ENCODE measurements at places on chromosomes 12 and 14.

GRCh38 chr12:107667464-107667863 is 18.1 kb upstream of the PWP1 start:
- DNase-seq: no peak

DNA sequence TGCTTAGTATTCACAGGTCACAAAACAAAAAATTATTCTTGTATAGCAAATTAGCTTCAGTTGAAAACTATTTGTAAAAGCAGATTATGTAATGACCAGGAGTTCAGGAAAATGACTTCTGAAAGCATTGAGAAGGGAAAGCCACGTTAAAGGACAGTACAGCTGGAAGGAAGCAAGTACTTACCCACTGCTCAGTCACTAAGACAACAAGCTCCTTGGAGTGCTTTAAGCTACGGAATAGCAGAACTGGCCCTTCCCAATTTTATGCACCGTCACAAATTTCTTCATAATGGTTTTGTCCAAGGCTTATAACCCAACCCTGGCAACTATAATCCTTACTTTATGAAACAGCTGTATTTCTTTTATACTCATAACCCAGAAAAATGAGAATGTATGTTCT is 13.0 kb upstream of the SNAPC1 start:
- DNase-seq: no peak

DNA sequence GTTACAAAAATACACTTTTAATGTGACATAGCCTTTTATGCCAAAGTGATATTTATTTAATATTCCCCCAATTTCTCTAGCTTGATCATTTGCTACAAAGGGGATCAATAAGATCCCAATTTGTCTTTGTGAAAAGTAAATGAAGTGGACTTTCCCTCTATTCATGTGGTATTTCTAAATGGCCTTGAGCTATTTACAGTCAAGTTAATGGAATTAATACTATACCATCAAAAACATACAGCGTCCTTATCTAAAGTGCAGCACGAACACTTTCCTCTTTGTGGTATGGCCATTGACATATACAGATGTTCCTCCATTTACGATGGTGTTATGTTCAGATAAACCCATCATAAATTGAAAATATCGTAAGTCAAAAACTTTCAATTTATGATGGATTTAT is 23.2 kb downstream of the CFL2 start:
- DNase-seq: no peak

DNA sequence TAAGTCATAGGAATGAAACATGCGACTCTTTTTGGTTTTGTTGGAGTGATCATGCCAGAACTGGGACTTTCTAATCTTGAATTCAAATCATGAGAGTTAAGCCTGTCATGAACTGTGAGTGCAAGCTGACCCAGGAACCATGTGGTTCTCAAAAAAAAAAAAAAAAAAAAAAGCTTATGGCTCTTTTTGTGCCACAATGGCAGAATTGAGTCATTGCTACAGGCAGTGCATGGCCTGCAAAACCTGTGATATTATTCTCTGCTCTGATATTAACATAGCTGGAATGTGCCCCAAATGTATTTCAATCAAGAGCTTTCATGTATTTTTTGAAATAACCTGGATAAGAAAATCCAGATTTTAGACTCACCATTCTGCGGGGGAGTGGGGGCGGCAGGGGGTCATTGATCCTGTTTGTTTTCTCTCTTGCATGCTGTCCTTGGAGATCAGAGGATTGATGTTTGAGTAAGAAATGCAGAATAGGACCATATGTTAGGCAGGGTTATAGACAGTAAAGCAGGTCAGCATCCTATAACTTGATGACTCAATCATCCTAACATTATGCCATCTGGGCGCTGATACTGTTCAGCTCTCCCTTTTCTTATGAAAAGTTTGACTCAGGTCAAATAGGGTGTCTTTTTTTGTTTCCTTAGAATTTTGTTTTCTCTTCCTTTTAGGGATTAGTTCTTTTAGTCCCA is 797.4 kb downstream of the DIO2 start:
- no peak for DNase-seq

- no peak for DNase-seq
These were observed 68.2 kb upstream of the TBX3 start for GRCh38 chr12:114752217-114752616.

- no peak for DNase-seq
These were observed 155.1 kb downstream of the KIF21A start for GRCh38 chr12:39287817-39288216.

DNA sequence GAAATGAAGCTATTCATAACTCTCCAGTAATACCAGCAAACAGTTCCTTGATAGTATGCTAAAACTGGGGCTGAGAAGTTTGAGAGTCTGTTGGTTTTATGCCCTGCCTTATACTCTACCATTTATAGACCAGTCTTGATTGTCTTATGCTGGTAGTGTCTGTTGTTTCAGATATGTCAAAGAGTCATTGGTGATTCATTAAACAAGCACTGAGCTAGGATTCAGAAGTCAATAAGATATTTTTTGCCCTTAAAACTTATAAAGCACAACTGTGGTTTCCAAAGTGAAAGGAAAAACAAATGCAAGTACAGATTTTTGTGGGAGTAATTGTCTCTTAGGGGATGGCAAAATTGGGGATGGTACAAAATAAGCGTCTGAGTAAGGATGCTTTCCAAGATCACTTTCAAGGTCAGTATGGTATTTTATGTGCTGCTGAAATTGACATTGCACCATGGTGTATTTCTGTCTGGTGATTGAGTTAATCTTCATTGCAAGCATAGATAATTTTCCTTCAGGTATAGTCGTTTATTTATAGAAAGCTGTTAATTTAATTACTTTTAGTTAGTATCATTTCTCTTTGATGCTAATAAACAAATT is 289.5 kb upstream of the E2F7 start:
- DNase-seq: no peak

DNA sequence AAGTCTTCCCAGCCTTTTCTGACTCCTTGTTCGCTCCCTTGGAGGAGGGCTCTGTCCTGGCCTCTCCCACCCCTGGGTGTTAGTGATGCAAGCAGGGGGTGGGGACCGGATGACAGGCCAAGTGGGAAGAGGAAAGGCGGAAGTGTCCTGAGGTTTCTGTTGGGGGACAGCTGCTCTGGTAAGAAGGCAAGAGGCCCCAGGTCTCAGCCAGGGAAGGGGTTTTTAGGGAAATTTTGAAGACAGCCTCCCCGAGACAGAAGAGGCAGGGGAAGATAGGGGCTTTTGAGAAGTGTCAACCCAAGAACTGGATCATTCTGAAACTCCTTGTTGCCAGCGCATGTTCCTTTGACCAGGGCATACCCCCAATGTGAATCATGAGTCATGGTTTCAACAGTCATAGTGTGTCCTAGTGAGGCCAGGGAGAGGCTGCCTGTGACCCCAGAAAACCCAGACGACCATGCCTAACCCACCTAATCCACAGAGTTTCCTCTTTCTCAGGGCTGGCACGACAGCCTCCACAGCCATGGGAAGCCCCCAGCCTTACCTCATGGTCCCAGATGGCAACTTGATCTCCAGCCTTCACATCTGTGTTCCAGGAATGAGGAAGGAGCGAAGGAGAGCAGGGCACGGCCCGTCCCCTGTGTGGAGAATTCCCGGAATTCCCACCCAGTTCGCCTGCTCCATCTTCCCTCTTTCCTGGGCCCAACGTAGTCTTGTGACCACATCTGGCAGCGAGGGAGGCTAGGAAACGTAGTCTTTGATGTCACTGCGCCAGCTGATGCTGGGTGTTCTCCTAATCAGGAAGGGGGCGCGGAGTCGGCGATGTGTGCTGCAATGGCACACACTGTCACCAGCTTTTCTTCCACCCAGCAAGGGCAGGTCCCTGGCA is 4.9 kb upstream of the GPR132 start:
- no peak for DNase-seq

- no peak for DNase-seq
These were observed 1077.6 kb upstream of the FOXG1 start for GRCh38 chr14:27688841-27689444.

DNA sequence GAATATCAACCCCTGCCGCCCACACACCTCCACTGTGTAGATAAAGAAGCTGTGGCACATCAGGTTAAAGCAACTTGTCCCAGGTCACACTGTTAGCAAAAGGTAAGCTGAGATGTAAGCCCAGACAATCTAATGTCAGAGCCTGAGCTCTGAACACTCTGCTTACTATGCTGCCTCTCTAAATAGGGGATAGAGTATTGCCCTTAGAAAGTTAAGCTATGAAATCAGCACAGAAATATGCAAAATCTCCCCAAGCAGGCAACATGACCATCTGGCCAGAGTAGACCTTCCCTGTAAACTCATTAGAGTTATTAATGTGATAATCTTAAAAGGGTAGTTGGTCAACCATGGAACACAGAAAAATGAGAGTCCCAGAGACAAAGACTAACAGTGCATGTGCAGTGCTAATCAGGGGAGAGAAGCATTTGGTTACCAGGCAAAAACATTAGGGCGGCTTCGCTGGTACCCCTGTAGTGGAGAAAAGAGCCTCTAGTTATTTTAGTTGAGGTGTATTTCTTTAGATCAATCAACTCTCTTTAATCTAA is 171.0 kb downstream of the BTG1 start:
- DNase-seq: no peak

DNA sequence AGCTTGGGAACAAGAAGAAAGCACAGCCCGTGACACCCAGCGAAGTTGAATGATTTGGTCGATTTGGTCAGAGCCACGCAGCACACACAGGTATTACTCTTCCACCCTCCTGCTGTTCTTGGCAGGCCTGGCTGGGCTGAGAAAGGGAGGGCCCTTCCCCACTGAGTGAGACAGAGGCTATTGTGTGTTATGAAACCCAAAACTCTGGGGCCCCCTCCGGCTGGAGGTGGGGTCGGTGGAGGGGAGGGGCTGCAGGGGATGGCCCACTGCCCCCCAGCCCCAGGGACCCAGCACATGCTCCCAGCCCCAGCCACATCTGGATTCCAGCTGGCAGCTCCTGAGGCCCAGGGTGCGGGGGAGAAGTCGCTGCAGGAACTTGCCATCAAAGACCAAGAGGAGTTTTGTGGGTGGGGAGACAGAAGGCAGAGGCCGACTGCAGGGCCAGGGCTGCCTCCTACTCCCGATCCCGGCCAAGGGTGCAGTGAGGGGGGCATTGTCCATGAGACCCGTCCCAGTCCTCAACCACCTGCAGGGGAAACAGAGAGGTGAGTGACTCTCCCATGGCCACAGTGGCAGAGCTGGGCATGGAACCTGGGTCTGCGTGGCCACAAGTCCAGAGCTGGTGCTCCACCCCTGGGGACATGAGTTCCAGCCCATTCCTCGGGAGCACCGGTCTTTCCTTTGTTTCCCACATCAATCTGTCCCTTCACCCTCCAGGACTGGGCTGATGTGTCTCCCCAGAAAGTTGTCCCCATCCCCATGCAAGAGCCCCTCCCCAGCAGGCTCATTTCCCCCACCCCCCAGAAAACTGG is 8.7 kb downstream of the TMEM119 start:
- no peak for DNase-seq

DNA sequence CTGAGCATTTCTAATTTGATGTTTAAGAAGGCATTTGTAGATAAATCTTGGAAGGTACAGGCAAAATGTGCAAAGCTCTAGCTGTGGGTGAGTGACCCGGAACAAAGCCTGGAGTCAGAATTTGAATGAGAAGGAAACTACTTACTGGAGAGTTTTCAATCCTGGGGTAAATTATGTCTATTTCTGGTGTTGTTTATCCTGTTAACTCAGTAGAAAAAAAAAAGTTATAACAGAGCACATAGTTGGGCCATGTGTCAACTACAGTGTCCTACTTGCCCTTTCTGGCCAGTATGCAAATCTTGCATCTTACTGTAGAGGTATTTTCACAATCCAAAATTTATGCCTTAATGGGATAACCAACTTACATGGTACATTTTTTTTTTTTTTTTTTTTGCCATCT is 182.3 kb downstream of the SYNE2 start:
- no peak for DNase-seq

GRCh38 chr12:49091056-49091835 is 3.4 kb downstream of the DHH start:
- DNase-seq: no peak

GRCh38 chr12:42119085-42119633 is 25.5 kb downstream of the GXYLT1 start:
- no peak for DNase-seq

- DNase-seq: no peak
These were observed 111.4 kb downstream of the EGLN3 start for GRCh38 chr14:33839193-33840076.

GRCh38 chr12:75909714-75910656 is 121.6 kb downstream of the PHLDA1 start:
- DNase-seq: no peak

DNA sequence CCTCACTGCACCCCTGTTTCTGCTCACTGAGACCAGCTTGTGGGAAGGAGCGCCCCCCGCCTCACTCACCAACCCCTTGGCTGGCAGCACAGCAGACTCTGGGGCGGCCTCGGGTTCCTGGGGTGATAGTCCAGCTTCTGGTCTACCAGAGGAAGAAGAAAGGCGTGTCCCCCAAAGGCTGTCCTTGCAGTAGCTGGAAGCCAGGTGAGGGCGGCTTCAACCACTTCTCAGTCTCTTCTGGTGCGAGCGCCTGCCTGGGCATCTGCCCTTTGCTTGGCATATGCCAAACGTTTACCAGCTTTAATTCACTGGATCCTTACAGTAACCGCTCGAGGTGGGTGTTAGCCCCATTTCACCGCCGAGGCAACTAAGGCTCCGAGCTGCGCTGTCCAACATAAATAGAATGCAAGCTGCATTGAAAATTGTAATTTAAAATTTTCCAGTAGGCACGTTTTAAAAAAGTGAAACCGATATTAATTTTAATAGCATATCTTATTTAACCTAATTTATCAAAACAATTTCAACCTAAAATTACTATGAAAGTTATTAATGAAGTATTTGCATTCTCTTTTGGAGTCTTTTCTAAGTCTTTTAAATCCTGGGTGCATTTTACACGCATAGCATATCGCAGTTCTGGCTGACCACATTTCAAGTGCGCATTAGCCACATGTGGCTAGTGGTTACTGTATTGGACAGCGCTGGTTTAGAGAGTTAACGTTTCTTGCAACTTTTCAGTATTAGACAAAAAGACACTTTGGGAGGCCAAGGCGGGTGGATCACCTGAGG is 872 bp downstream of the FAM177A1 start:
- no peak for DNase-seq

- DNase-seq: no peak
These were observed 27.9 kb downstream of the CGRRF1 start for GRCh38 chr14:54537651-54538050.

DNA sequence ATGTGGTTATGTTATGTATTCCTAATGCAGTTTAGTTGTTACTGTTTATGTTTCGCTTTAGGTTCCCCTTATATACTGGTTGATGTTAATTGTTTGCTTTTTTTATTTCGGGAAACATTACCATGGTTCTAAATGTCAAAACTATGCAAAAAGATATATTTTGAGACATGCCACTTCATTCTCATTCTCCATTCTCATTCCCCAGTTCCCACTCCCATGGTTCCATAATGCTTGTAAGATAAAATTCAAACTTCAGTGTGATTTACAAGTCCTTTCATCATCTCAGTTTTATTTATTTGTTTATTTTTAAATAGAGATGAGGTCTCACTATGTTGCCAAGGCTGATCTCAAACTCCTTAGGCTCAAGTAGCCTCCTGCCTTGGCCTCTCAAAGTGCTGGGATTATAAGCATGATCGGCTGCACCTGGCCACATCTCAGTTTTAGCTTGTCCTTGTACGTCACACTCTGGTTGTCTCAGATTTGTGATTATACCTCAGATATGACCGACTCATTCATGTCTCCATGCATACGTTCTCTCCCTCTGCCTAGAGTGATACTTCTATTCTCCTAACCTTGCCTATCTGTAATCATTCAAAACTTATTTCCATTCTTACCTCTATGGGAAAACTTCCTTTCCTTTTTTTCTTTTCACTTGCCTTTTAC is 407.8 kb upstream of the RGS6 start:
- no peak for DNase-seq

GRCh38 chr12:118376089-118377020 is at the start of gene SUDS3:
Gene SUDS3, plus strand, starts transcription at chr12:118376555. Its CDS starts 137 bp downstream, at chr12:118376692.
- no peak for DNase-seq

- DNase-seq: no peak
These were observed 4.6 kb upstream of the SLCO1B3 start for GRCh38 chr12:20805921-20806320.

All from keratinocyte (primary cell).